Large intestine (tissue), 12 donors: ENCODE measurements at places on chromosomes 16 and 17. TPM values are rescaled to one million over a fixed set of nuclear protein-coding genes. Genes with fewer than 3 reads are reported as not detected.
A peak's percentile ranks its signal among the peaks of the same experiment; 100 is the strongest.

DNA sequence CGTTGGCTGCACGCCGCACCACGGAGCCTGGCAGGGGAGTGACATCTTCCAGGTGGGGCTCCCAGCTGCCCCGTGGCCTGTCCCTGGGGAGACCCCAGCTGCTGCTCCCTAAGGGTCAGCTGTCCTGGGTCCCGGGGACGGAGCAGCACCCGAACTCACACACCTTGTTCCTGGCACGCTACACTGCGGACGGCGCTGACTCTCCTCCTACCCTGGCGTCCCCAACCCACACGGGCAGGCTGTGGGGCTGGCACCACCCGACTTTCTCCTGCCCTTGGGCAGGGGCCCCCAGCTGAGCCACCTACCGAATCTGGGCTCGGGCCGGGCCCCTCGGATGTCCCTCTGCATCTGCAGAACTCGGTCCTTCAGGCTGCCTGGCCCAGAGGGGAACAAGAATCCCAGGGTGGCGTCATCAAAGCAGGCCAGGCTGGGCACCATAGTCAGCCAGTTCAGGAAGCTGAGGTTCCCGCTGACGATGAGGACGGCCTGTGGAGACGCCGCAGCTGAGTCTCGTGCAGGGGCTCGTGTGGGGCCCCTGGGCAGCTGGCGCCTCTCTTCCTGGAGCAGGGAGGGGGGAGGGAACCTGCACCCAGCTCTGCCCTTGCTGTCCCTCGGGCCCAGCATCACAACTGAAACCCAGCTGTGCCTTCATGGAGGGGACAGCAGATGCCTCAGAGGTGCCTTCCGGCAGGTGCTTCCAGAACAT, 70.5 kb upstream of the GNG13 start:
- H3K4me1 ChIP-seq: no peaks in the 10 kb centered on the region
- DNase-seq: no peak
- H3K36me3 ChIP-seq: peaks cover 16% of the 10 kb centered on the region
- no peak overlapping the region for H3K4me3 ChIP-seq
- no peaks in the 10 kb centered on the region for H3K27me3 ChIP-seq
- H3K27ac ChIP-seq: no peak overlapping the region

DNA sequence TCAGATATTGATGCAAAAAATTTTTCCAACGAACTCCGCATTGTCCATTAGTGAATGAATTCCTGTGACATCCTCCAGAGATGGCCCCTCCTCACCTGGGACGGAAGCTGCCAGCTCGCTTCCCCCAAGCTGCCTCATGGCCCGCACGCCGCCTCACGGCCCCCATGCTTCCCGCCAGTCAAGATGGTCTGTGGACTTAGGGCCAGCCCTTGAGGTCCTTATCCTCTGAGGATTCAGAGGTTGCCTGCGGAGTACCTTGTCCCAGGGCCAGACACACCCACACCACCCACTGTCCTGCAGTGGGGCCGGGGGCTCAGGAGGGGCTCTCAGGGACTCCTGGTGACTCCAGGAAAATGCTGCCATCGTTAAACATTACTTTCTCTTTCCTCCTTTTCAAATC, 73.6 kb downstream of the SEC14L1 start:
- peaks cover 66% of the 10 kb centered on the region for H3K36me3 ChIP-seq
- no peaks in the 10 kb centered on the region for H3K4me1 ChIP-seq
- DNase-seq: no peak
- H3K27ac ChIP-seq: no peak overlapping the region

DNA sequence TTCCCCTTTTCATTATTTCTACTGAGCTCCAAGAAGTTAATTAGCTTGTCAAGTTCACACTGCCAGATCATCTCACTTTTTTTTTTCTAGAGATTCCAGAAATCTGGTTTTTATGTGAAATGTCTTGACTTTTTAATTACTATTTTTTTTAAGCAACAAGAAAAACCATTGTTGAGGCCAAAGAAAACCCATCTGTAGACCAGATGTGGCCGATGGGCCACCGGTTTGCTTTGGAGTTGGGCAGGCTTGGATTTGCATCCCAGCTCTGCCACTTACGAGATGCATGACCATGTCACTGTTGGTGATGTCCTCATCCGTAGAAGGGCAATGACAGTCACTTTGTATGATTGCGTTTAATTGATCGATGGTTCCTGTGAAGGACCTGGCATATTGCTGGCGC, 34.2 kb upstream of the MRTFB start:
- H3K4me3 ChIP-seq: no peak overlapping the region
- H3K27ac ChIP-seq: no peak overlapping the region
- H3K36me3 ChIP-seq: no peaks in the 10 kb centered on the region
- no peaks in the 10 kb centered on the region for H3K4me1 ChIP-seq
- DNase-seq: no peak

DNA sequence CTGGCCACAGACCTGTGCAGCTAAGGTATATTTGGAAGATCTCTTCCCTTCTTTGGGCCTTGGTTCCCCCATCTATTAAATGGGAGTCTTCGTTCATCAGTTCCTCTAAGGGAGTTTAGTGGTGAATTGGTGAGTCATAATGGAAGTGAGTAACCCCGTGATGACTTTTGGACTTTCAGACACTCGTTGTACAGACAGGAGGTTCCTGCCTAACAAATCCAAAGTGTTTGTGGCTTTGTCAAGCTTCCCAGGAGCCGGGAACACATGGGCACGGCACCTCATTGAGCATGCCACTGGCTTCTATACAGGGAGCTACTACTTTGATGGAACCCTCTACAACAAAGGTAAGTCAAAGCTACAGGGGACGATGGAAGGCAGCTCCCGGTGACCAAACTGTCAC, 40.4 kb downstream of the WSCD1 start:
- no peaks in the 10 kb centered on the region for H3K27me3 ChIP-seq
- DNase-seq: no peak
- no peak overlapping the region for H3K4me3 ChIP-seq

DNA sequence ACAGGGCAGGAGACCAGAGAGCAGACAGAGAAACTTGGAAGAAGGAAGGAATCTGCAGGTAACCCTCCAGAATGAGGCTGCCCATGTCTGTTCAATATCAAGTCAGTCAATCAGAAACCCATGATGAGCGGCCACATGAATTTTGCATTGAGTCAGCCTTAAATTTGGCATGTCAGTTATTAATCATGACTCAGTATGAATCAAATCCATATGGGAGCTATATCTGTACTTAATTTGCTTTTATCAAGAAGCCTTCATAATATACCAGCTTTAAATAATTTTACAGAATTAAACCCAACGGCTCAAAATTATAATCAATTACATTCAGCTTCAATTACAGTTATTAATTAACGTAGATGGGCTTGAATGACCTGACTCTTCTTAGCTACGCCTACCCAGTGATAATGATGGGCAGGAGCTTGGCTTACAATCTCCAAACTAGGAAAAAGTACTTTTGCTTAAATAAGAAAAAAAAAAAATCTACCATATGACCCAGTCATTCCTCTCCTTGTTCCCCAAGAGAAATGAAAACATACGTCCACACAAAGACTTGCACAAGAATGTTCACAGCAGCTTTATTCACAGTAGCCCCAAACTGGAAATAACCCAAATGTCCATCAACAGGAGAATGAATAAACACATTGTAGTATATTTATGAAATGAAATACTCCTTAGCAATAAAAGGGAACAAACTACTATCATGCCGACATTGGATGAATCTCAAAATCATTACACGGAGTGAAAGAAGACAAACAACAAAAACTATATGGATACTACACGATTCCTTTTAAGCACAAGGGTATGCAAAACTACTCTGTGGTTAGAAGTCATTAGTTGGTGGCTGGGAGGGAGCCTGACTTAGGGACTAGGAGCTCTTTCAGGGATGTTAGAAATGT, 48.6 kb downstream of the SLC39A11 start:
- H3K4me3 ChIP-seq: no peak overlapping the region
- no peak for DNase-seq
- no peak overlapping the region for H3K27ac ChIP-seq
- no peaks in the 10 kb centered on the region for H3K4me1 ChIP-seq
- H3K27me3 ChIP-seq: no peaks in the 10 kb centered on the region
- no peaks in the 10 kb centered on the region for H3K36me3 ChIP-seq

- DNase-seq: no peak
- H3K27ac ChIP-seq: no peak overlapping the region
- H3K4me1 ChIP-seq: no peaks in the 10 kb centered on the region
- H3K27me3 ChIP-seq: no peaks in the 10 kb centered on the region
- H3K36me3 ChIP-seq: no peaks in the 10 kb centered on the region
Observed at GRCh38 chr16:13099822-13100221, 198.4 kb downstream of the SHISA9 start.

DNA sequence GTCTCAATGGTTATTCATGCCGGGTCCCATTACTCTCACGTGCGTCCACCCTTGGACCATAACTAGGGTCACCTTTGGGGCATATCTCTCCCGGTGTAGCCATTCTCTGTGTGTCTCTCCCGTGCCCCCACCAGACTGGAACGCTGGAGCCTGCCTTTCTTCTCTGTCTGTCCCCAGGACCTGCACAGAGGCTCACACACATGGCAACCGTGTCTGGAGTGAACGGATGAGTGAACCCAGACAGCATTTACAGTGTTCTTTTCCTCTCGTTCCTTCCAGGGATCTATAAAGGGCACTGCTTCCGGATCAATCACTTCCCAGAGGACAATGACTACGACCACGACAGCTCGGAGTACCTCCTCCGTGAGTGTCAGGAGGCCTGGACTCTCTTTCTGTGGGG, 26.4 kb upstream of the CACNG1 start:
- no peaks in the 10 kb centered on the region for H3K36me3 ChIP-seq
- no peaks in the 10 kb centered on the region for H3K4me1 ChIP-seq
- no peaks in the 10 kb centered on the region for H3K27me3 ChIP-seq
- DNase-seq: no peak
- H3K27ac ChIP-seq: no peak overlapping the region
- H3K4me3 ChIP-seq: no peak overlapping the region

GRCh38 chr16:2451851-2452320, 8.0 kb upstream of the TEDC2 start:
- H3K27me3 ChIP-seq: no peaks in the 10 kb centered on the region
- H3K36me3 ChIP-seq: peaks cover 63% of the 10 kb centered on the region
- H3K4me3 ChIP-seq: no peak overlapping the region
- H3K4me1 ChIP-seq: no peaks in the 10 kb centered on the region
- no peak overlapping the region for H3K27ac ChIP-seq

GRCh38 chr16:49496656-49497055, 123.1 kb downstream of the C16orf78 start:
- no peak overlapping the region for H3K27ac ChIP-seq
- no peaks in the 10 kb centered on the region for H3K27me3 ChIP-seq
- peaks cover 2% of the 10 kb centered on the region for H3K36me3 ChIP-seq
- no peaks in the 10 kb centered on the region for H3K4me1 ChIP-seq
- no peak for DNase-seq

GRCh38 chr17:56577190-56577842, 16.2 kb upstream of the NOG start:
- no peaks in the 10 kb centered on the region for H3K4me1 ChIP-seq
- DNase-seq: no peak
- no peak overlapping the region for H3K27ac ChIP-seq
- H3K4me3 ChIP-seq: no peak overlapping the region

- no peak overlapping the region for H3K4me3 ChIP-seq
- H3K27me3 ChIP-seq: peaks cover 10% of the 10 kb centered on the region
- H3K36me3 ChIP-seq: no peaks in the 10 kb centered on the region
- H3K4me1 ChIP-seq: no peaks in the 10 kb centered on the region
Observed at GRCh38 chr17:71164561-71164960, 956.3 kb upstream of the SOX9 start.

DNA sequence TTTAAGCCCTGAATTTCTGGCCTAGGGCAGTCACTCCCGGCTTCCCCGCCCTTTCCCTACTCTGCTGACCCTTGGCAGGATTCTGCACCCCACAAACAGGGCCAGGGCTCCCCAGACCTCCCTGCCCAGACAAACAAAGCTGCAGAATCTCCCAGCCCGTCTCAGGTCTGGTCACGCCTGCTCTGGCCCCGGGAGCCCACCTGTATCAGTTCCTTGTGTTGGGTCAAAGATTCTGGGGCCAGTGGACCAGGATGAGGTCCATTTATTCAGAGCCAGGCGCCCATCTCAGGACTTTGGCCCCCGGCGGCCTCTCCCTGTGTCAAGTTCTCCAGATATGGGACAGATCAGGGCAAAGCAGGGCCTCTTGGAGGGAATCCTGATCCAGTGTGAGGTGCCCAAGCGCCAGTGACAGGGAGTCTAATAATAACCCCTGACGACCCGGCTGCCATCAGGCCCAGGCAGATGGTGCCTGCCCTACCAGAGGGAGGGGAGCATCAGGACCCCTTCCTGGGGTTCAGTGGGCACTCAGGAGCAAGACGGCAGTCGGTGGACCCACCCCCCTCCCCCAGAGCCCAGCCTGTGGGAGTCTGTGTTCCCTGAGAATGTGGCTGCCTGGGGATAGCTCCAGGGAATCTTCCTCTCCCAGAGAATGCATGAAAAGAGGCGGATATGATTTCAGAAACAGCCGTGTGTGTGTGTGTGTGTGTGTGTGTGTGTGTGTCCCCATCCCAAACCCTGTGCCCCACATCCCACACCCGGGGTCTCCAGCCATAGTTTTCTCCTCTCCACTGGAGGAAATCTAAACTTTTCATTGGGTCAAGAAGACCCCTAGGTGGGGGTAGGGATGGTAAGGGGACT, 1.3 kb downstream of the TTYH2 start:
- no peak for DNase-seq
- peaks cover 51% of the 10 kb centered on the region for H3K4me1 ChIP-seq
- H3K27ac ChIP-seq: peak overlapping the region; percentile 65
- H3K4me3 ChIP-seq: peak overlapping the region; percentile 69
- peaks cover 20% of the 10 kb centered on the region for H3K36me3 ChIP-seq

DNA sequence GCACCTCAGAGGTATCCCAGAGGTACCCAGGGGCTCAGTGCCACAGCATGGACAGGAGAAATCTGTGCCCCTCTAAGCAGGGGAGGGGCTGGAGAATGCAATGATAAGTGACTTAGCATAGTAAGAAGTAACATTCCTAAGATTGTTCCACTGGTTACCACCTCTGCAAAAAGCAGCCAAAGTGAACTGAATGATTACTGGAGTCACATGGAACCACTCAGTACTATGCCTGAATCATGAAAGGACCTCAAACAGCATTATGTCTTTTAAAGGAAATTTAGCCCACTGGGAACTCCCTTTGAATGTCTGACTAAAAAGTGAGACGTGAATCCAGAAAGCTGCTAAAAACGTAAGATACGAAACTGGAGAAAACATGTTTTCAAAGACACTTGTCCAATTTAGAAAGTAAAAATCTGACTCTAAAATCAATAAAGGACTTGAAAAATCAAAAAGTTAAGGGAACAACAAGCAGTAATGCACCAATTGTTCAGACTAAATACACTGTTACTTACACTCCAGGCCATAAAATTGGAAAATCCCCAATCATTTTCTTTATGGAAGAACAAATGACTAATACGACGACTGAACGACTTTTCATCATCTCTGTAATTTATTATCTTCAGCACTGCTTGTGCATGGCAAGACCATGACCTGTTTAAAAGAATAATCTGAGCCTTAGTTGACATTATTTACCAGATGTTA, 38.6 kb downstream of the LITAFD start:
- no peak for DNase-seq
- no peaks in the 10 kb centered on the region for H3K27me3 ChIP-seq
- H3K36me3 ChIP-seq: peaks cover 72% of the 10 kb centered on the region

- no peaks in the 10 kb centered on the region for H3K36me3 ChIP-seq
- H3K4me1 ChIP-seq: peaks cover 23% of the 10 kb centered on the region
- H3K27ac ChIP-seq: peak overlapping the region; percentile 79
- peak; percentile 59 for DNase-seq
- no peaks in the 10 kb centered on the region for H3K27me3 ChIP-seq
Observed at GRCh38 chr17:78879635-78880186, 23.3 kb downstream of the CEP295NL start.

The TEFM gene
- polyA plus RNA-seq: 25.5 TPM

The RCVRN gene
- polyA plus RNA-seq: 0.63 TPM

The SSTR5 gene
- 1.2 TPM for polyA plus RNA-seq

The RASL10B gene
- polyA plus RNA-seq: 2.9 TPM
